ENCODE measurements at places on chromosomes 12 and 14.

GRCh38 chr14:22531451-22532344, 57.3 kb downstream of the DAD1 start:
- DNase-seq: no peak

GRCh38 chr12:105427883-105428282, 97.4 kb downstream of the C12orf75 start:
- no peak for DNase-seq

DNA sequence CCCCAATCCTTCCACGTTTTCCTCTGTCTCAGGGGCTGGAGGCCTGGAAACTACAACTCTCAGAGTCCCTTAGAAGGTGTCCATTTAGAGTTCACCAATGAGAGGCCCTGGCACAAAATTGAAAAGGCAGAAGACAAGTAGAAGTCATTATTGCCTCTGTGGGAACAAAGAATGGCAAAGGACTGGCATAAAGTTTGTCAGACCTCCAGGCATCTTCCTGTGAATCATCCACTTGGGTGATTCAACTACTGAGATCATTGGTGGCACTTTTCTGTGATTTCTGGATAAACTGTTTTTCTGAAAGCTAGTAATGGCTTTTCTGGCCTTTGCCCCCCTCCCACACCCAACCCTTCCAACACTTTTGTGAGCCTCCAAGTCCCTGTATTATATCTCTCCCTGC, 42.6 kb upstream of the C12orf42 start:
- no peak for DNase-seq

GRCh38 chr12:80837342-80837978, 100.3 kb downstream of the LIN7A start:
- no peak for DNase-seq

DNA sequence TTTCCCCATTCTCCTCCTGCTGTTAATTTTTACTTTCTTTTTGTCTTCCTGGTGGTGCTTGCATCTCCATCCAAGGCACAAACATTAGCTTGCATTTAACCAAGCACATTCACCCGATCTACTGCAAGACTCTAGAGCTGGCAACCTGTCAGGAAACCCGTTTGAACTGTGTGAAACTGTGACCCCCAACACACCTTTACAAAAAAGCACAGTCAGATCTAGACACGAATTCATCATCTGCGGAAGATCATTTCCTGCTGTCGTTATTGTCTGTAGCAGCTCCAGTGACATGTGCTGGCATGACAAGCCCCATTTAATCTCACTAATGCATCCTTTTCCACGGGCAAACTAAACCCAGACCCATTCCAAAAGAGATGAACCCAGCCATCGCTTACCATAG, 340.5 kb downstream of the VRK1 start:
- no peak for DNase-seq

DNA sequence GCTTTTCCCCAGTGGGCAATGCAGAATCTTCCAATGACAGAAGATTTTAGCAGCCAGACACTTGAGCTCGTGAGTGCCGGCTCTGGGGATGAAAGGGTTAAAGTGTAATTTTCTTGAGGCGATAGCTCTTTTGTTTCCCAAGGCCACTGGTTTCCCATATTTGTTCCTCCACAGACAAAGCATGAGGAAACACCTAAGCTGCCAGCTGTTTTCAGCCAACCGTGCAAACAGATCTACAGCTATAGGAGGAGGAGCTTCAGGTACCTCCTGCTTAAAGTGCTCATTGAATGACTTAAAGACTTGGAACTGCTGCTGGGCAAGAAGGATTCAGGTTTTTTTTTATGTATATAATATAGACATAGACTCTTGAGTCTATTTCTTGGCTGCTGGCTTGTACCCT, 1311.5 kb downstream of the TMEM121 start:
- DNase-seq: no peak

DNA sequence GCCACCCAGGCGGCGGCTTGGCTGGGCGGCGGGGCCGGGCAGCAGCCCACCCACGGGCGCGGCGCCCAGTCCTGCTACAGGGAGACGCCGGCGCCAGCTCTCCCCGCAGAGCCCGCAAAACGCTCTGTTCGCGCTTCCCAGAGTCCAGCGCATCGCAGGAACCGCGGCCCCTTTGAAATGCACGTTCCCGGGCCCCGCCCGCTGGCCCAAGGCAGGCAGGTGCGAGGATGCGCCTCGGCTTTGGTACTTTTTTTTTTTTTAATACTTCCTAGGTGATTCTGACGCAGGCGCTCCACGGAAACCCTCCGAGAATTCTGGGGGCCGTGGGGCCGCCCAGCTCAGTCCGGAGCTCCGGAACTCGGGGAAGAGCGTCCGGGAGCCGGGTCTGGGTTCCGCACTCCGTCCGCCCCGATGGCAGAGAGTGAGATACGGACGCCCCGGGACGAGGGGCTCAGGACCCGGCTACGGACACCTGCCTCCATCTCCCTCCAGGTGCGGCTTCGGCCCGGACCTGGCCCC, 483 bp downstream of the POC1B start:
- DNase-seq: peak; percentile 3

- DNase-seq: no peak
These were observed 3.8 kb upstream of the NUMB start for GRCh38 chr14:73462048-73462715.

DNA sequence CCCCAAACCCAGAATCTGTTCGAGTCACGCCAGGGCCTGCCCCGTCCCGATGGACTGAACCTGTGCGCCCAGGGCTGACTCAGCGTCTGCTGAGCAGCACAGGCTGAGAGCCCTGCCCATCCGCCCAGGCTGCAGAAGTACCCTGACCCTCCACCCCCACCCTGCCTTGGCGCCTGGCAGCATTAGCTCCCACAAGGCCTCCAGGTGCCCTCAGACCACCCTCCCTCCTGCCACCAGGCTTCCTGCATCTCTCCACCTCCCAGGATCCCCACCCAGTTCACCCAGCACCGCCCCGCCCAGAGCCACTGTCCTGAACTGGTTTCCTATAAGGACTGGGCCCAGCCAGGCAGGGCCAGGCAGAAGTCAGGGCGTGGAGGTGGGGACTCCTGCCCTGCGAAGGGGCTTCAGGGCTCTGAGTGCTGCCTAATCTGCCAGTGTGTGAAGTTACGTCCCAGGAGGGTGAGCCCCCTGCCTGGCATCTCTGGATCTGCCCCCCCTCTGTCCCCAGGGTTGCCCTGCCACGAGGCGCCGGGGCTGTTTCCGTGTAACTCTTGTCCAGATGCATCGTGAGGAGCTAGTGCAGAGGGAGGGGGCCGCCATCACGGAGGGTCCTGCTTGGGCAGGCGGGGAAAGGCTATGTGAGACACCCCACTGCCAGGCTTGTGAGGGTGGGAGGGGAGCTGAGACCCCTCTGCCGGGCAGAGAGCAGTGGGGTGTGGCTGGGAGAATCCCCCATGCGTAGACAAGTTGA, 9.1 kb downstream of the ADSS1 start:
- no peak for DNase-seq

DNA sequence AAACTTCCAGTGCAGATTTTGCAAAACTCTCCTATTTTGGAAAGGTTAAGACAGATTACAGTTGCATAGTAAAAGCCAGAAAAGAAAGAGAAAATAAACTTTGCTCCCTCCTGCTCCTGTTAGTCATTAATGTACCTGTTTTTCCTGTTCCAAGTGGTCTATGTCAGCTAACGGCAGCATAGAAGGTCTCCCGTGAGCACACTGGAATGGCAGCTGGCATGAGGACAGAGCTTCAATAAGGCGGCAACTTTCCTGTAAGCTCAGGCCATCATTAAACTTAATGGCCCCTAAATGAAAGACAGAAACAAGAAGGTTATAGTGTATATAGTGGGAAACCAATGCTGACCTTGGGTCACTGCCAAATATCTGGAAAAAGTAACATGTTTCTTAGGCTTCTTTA, 16.0 kb downstream of the EIF2B2 start:
- no peak for DNase-seq

DNA sequence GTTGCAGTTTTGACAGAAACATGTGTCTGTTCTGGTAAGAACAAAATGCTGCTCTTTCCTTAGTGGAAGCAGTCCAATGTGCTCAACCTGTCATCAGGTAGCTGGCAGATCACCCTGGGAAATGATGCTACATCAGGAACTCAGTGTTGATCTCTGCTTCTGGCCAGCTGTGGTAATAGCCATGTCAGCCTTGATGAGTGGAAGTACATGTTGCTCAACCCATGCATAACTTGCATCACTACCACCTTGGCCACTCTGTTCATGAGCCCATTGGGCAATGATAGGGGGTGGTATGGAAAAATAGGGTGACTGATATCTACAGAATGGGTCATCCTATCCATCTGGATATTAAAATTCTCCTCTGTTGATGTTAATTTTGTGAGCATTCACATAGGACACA, 411.0 kb downstream of the C12orf50 start:
- DNase-seq: no peak

DNA sequence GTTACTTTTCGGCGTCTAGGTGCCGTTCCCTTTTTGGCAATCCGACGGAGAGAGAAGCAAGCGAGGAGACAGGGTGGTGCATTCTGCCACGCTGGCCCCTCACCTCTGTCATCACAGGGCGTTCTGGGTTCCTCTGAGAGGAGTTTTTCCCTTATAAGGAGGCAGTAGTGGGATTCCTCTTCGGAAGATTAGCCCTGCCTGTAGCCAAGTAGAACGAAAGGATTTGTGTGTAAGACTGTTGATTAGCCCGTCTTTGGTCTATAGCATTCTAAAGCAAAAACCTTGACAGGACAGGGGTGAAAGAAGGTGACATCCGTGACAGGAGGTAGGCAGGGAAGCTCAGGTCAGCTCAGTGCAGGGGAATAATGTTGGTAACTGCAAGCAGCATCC, 9.1 kb upstream of the NEMF start:
- peak; percentile 33 for DNase-seq

GRCh38 chr12:57852200-57852599, 5.7 kb upstream of the CTDSP2 start:
- no peak for DNase-seq

DNA sequence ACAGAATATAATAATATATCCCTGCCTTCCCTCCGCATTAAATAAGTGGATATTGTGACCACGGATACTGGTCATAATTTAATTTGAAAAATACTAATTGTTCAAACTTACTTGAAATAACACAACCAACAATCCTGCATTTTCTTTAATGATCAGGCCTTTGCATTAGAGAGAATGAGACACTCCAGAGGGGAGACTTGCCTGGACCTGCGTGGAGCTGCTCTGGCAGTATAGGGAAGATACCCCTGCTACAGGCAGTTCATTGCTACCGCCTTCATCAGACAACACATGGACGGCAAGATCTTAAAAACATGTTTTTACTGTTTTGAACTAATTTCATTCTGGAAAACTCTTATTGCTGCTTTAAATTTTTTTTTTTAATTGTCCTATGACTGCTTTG, 211.0 kb upstream of the FAR2 start:
- DNase-seq: no peak

GRCh38 chr14:72830356-72830755, 63.5 kb downstream of the DPF3 start:
- DNase-seq: no peak

DNA sequence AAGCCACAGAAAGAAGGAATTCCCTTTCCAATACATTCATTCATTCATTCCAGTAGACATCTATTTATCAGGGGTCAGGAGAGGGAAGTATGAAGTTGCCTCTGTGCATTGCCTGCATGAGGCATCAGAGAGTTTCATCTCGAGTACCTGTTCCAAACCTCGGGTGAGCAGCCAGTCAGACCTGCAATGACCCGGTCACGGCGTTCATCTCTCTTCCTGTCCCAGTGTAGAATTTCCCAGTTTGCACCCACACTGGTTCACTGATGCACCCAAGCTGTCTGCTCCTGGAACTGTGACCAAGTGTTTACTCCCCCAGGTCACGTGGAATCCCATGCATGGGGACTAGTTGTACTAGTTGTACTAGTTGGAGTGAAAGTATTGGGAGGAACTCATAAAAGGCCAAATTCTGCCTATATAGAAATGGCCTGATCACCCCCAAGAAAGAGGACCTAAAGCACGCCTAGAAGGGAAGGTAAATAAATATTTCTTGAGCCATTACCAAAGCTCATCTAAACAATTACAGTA, 22.3 kb upstream of the PRKAB1 start:
- no peak for DNase-seq

- DNase-seq: no peak
These were observed 120.5 kb downstream of the TMX1 start for GRCh38 chr14:51360592-51360991.

- no peak for DNase-seq
These were observed 945.4 kb upstream of the FLRT2 start for GRCh38 chr14:84584511-84584910.

GRCh38 chr12:19915392-19916195, 452.7 kb upstream of the PDE3A start:
- no peak for DNase-seq

DNA sequence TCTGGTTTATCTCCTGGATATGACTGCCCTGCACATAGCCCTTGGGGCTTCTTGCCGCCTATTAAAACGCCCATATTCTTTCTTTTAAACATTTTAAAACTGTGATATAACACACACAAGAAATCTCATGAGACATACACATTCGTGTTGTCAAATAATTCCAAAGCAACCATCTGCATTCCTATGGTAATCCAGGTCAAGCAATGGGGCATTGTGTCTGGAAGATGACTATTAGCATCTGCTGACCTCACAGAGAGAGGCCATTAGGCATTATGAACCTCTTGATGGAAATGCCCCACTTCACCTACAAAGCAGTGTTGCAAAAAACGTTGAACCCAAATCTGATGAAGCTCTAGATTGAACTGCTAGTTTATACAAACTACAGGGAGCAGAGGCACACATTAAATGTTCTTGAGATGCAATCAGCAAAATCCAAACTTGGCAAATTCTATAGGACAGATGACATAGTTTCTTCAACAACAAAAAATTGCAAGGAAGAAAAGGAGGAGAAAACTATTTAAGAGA, 513.8 kb upstream of the CCDC196 start:
- no peak for DNase-seq

- no peak for DNase-seq
These were observed 409.2 kb downstream of the IPO8 start for GRCh38 chr12:30286345-30286926.

DNA sequence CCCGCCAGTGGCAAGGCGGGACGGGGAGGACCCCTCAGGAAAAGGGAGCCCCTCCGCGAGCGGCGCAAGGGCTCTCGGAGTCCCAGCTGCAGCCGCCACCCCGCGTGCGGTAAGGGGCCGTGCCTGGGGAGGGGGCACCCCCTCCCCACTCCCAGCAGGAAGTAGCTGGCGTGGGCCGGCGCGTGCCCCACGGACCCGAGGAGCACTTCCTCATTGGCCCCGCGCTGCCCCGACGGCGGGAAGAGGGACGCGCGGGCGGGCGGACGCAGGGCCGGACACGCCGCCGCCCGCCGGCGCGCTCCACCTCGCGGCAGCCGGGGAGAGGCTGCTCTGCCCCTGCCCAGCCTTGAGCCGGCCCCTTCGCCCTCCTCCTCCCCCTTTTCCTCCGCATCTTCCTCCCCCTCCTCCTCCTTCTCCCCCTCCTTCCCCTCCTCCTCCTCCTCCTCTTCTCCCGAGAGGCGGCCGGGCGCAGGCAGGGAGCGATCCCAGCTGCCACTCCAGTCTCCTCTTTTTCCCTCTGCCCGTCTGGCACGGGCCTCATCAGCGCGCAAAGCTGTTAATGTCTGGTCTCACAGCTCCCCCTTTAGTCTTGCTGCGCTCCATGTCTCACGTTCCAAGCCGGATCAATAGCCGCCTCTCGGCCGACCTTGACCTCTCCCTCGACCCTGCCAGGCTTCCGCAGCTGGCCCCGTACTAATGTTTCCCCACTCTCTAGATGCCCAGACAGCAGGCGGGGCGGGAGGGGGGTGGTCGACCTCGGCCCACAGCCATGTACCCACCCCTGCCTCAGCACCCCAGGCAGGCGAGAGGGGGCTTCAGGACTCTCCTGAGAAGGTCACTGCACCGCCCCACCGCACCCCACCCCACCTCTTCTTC, 2.6 kb upstream of the BCL11B start:
- DNase-seq: no peak

GRCh38 chr12:111093428-111094142, 173.2 kb upstream of the MYL2 start:
- DNase-seq: no peak

GRCh38 chr14:89620436-89620835, 203.4 kb upstream of the FOXN3 start:
- no peak for DNase-seq

Data from stimulated activated CD8-positive, alpha-beta memory T cell treated with anti-CD3 and anti-CD28 coated beads, Interleukin-7, amount 100 ng/mL, for 24 hours (primary cell).